ENCODE measurements at places on chromosomes 5 and 9.

- DNase-seq = no peak
Measured at GRCh38 chr9:131496844-131497405, 5.8 kb upstream of the POMT1 start.

DNA sequence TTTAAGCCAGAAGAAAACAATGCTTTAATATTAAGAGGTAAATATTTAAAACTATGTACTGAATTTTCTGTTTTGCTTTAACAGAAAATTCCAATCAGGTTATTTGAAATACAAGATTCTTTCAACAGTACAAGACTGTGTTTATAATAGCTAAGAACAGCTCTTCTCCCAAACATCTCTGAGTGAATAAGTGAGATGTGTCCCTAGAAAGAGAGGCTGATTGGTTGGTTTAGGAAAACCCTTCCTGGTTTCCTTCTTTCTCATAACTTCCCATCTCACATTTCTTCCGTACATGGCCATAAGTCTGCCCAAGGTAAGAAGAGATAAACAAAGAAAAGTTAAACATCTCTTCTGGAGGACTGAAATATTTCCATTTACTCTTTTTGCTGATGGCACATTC lies 145.9 kb downstream of the FANCC start:
- DNase-seq = no peak

- DNase-seq = no peak
Measured at GRCh38 chr9:101751895-101752294, 13.4 kb upstream of the GRIN3A start.

- DNase-seq = no peak
Measured at GRCh38 chr5:67643536-67643935, 446.9 kb upstream of the CD180 start.

GRCh38 chr5:74370168-74370567 lies 270.4 kb downstream of the ENC1 start:
- no peak for DNase-seq

DNA sequence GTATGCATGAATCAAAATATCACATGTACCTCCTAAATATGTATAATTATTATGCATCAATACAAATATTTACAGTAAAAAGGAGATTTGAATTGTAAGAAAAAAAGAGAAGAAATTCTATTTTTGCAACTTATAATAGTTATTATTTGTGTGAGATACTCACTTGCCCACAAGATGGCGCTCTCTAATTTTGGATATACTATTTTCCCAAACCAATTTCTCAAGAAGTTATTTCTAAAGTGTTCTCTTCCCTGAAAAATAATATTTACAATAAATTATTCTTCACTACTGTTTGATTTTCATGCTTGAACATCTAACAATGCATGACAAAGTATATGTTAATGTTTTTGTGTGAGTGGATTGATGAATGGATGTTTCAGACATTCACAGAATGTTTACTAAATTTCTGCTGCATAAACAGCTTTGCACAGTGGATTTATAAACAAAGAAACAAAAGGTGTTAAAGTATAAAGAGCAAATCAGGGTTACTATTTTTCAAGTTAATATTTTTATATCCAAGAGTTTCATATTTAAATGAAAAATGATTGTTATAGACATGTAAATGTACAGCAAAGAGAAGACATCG lies 503.4 kb downstream of the PDE4D start:
- DNase-seq = no peak

DNA sequence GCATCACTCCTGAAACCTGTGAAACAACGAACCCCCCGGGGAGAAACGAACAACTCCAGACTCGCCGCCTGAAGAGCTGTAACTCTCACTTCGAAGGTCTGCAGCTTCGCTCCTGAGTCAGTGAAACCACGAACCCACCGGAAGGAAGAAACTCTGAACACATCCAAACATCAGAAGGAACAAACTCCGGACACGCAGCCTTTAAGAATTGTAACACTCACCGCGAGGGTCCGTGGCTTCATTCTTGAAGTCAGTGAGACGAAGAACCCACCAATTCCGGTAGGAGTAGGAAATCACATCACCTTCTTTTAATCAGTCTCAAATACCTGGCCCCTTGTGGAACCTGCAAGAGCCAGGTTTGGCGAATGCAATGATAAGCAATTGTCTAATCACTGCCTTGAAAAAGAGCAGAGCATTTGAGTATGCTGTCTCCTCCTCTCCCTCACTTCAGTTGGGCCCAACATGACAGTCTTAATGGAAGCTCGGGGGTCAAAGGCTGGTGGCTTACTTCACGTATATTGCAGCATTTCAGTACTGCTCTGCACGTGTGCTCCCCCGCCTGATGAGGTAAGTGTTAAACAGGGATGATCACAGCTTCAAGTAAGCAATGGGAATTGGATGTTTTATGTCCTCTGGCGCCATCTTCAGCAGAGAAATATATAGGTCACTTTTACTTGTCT lies 473 bp downstream of the IRGM start:
- peak; percentile 23 for DNase-seq

- DNase-seq = no peak
Measured at GRCh38 chr9:134807716-134808446, 72.7 kb upstream of the FCN2 start.

GRCh38 chr9:116716438-116716837 lies 29.3 kb downstream of the TRIM32 start:
- DNase-seq = no peak

DNA sequence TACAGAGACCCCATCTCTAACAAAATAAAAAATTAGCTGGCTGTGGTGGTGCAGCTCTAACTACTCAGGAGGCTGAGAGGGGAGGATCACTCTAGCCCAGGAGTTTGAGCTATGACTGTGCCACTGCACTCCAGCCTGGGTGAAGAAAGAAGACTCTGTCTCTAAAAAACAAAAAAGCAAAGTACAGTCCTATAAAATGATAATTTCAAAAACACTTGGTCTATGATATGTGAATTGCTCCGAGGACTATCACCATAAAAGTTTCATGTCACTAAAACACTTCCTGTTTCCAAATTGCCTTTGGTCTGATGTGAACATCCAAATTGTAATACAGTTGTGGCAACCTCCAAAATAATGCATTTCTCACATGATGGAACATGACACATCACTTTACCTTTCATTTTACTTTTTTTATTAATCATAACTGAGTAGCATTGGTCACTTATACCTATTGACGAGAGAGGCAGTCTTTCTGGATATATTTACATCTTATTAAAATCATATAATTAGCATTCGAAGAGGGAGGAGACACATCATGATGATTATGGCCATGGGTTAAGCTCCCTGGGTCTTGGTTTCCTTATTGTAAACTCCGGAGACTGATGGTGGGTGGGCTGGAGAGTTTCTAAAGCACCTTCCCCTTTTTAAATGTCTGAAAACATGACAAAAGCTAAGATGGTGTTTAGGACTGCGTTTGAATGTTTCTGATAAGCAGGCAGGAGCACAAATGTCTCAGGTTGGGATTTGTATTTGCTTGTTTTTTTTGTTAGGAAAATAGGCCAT lies 25.8 kb upstream of the CD180 start:
- no peak for DNase-seq

GRCh38 chr9:137222190-137223077 lies at the start of gene RNF208:
Gene RNF208, minus strand, starts transcription at chr9:137222240. Its CDS starts 1,028 bp downstream, at chr9:137221212.
- no peak for DNase-seq

DNA sequence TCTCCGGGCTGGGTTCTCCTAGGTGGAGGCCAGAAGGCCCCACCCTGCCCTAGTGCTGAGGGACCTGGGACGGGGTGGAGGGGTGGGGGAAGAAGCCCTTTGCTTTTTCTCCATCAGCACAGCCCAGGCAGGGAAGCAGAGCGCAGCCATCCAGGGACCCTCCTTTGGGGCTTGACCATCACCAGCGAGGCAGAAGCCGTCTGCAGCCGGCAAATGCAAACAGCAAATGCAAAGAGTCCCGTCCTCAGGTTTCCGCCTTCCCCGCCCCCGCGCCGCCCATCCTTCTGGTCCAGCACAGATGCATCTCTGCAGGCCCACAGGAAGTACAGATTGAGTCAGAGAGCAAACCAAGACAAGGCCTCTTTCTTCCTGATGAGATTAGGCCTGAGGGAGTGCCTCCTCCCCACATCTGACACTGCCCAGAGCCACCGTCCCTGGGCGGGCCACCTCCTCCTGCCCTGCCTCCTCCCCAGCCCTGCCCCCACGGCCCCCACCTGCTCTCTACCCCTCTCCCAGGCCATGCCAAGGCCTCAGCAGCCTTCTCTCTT lies 23.4 kb downstream of the CORO2A start:
- no peak for DNase-seq

DNA sequence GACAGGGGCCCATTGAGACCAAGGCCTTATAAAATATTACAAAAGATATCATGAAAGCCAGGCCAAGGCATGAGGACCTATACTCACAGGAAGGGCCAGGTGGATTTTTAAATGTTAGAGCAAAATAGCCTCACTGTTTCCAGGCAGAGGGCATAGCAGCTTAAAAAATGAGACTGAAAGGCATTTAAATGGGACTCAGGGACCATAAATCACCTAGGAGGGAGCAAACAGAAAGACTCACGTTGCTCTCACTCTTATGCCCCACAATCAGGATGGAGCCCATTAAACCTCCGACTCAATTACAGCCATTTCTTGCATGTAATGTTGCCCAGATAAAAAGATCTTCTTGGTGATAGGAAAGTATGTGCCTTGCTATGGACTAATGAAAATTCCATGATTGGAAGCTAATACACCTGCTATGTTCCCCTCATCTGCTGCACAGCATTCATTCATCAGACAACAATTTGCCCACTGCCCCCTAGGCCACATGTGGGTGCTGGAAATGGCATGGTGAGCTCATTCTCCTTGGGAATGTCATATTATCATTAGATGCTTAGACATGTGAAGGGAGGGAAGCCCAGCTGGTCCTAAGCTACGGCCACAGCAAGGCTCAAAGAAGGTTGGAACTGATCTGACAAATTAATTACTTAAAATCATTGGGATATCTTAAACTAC lies 128.6 kb upstream of the GRIA1 start:
- no peak for DNase-seq

DNA sequence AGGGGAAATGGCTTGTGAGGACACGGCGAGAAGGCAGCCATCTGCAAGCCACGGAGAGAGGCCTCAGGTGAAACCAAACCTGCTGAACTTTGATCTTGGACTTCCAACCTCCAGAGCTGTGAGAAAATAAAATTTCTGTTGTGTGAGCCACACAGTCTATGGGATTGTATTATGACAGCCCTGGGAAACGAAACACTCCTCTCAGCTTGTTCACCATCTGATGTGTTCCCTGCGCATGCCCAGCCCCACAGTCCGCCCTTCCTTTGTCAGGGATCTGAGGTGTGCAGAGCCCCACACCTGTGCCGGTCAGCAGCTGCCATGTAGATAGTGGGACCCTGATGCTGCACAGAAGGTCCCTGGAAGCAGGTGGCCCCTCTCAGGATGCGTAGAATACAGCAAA lies 34.1 kb downstream of the PLPP7 start:
- DNase-seq = no peak

GRCh38 chr5:124349931-124350330 lies 396.5 kb downstream of the ZNF608 start:
- no peak for DNase-seq

- no peak for DNase-seq
Measured at GRCh38 chr5:74598731-74599130, 41.8 kb downstream of the ENC1 start.

- DNase-seq = no peak
Measured at GRCh38 chr9:86926145-86926544, 21.2 kb downstream of the GAS1 start.

GRCh38 chr5:72237415-72237814 lies 82.6 kb downstream of the MRPS27 start:
- DNase-seq = no peak

DNA sequence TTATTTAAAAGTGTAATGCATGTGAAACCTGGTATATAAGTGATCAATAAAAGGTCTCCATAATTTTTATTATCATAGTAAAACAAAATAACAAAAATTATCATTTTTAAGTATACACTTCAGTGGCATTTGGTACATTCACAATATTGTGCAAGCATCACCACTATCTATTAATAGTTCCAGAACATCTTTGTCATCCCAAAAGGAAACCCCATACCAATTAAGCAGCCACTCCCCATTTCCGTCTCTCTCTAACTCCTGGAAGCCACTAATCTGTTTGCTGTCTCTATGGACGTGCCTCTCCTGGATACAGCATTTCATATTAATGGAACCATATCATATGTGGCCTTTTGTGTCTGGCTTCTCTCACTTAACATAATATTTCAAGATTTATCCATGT lies 7.6 kb downstream of the OLFML2A start:
- no peak for DNase-seq

- DNase-seq = no peak
Measured at GRCh38 chr5:178992291-178992895, 2.7 kb downstream of the GRM6 start.

DNA sequence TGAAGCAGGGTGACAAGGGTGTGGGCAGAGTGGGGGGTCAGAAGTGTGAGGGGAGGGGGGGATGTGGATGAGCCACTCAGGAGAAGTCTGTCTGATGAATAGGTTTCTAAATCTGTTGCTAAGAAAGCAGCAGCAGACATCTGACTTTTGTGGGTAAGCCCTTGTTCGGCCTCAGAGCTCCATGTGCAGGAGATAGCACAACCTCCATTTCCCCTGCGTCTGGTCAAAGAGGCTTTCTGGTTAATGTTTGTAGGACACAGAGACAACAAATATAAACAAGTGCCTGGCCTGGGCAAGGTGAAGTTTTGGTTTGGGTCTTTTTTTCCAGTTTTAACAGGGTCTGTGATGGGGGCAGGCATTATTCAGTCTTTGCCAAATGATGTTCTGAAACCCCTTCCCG lies 57.0 kb upstream of the GNE start:
- DNase-seq = no peak

GRCh38 chr9:136623842-136624183 lies 38.9 kb upstream of the EGFL7 start:
- DNase-seq = no peak

- DNase-seq = no peak
Measured at GRCh38 chr5:66358741-66359140, 214.6 kb downstream of the SREK1 start.

DNA sequence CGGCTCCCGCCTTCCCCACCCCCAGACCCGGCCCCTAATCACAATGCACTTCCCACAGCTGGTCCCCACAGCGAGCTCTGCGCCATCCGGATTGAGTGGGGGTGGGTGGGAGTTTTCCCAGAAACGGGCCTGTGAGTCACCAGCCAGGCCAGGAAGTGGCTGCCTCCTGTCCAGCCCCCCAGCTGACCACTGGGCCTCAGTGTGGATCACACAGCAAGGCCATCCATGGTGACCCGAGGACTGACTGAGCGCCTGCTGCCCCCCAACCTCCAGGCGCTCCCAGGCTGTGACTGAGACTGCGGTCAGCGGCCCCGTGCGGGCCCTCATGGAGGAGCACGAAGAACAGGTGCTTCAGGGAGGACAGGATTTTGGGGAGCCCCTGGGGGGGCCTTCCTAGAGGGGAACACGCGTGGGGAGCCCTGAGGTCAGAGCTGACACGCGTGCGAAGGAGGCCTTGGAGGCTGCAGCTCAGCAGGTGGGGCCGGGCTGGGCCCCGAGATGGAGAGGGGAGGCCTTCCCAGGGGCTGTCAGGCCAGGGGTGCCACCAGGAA lies 48.3 kb upstream of the EGFL7 start:
- DNase-seq = no peak

- DNase-seq = no peak
Measured at GRCh38 chr5:142814122-142814521, 43.9 kb downstream of the ARHGAP26 start.

DNA sequence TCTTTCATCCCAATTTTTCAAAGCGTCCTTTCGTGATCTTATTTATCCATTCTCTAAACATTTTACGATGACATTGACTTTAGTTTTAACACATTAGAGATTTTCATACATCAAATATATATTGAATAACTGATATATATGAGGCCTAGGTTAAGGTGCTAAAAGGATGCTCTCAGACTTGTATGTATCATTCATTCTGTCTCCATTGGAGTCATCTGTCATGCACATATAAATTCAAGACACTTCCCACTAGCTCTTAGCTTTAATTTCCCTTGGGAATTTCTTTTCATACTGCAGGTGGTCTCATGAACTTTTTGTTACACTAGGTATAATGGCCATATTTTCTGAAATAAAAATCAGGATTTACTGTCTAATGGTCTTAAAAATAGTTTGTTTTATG lies 635.8 kb upstream of the C9orf72 start:
- no peak for DNase-seq

Data from 8988T (cell line).